ENCODE measurements at places on chromosomes 12 and 14.

DNA sequence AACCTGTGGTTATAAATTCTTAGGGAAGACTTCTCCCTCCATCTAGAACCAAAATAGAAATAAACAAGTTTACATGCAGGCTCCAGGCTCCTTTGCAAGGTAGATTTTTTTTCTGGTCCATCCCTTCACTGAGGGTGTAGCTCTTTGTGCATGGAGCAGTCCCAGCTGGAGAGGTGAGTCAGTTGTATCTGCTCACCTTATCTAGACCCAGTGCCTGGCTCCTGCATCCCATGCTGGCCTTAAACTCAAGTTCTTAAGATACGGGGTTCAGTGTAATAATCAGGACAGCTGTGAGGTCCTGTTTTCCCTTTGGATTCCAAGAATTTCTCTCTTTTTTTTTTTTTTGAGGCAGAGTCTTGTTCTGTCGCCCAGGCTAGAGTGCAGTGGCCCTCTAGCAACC is 14.8 kb downstream of the ATP6V0A2 start:
- no peak for DNase-seq

DNA sequence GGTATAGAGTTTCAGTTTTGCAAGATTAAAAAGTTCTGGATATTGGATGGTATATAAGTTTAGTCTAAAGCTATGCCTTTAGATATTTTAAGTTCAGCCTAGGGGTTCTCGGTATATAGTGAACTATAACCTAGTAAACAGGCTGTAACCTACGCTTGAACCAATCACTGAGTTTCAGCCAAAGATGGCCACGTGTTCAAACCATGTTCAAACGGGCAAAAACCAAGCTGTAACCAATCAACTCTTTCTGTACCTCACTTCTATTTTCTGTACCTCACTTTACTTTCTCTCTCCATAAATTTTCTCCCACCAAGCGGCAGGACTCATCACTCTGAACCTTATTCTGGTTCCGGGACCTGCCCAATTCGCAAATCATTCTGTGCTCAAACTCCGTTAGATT is 1.4 kb downstream of the TMBIM4 start:
- DNase-seq: no peak

DNA sequence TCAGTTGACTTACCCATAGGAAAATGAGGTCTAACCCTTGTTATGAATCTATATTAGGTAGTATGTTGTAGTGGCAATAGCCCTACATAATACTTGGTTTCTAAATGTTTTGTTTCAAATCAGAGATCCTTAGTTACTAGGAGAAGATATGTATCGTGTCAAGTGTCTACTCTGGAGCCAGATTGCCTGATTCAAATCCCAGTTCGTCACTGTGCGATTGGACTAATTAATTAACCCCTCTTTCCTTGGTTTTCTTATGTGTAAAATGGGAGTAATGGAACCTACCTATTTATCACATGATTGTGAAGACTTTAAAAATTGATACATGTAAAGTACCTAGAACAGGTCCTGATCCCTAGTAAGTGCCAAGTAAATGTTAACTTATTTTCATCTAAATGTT is 1.4 kb downstream of the LETMD1 start:
- DNase-seq: no peak

DNA sequence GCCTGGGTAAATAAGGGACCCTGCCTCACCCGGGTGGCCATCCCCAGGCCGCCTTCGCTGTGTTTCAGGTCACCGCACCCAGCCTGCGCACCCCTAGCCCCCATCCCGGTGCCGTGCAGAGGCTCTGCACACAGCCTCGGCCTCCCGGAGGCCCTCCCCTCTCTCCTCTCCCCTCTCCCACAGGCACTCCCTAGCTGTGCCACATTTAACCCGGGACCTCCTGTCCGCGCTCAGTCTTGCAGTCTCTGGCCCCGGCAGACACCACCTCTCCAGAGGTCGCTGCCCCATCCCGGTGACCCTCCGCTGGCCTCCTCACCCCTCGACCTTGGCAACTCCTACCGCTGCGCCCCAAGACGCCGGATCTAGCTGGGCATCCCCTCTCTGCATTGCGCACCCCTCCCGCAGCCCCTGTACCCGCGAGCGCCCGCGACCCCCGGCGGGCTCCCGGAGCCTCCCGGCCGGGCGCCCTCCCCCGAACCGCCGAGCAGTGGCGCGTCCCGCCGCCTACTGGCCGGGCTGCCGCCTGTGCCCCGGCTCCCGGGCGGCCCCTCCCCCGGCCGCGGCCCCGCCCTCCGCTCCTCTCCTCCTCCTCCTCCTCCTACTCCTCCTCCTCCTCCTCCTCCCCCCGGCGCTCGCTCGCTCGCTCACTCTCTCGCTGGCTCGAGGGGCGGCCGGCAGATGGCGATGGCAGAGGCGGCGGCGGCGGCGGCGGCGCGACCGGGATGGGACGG is 120.7 kb downstream of the AACS start:
- peak; percentile 79 for DNase-seq

GRCh38 chr12:75936515-75937440 is 94.8 kb downstream of the PHLDA1 start:
- DNase-seq: no peak

DNA sequence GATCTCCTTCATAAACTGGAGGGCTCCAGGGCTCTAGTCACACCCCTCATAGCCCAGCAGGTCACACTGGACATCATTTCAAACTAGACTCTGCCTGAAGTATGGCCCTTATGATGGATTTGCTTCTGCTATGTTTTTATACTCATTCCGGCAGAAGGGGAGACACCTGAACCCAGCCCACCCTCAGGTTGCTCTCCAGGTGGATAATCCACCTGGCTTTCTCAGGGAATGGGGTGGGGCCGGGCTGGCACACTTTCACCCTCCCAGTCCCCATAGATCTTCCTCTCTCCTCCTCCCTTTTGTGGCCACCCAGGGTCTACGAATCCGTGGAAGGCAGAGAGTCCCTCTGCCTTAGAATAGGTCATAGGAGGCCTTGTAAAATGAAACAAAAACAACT is 9.8 kb upstream of the KRT73 start:
- no peak for DNase-seq

DNA sequence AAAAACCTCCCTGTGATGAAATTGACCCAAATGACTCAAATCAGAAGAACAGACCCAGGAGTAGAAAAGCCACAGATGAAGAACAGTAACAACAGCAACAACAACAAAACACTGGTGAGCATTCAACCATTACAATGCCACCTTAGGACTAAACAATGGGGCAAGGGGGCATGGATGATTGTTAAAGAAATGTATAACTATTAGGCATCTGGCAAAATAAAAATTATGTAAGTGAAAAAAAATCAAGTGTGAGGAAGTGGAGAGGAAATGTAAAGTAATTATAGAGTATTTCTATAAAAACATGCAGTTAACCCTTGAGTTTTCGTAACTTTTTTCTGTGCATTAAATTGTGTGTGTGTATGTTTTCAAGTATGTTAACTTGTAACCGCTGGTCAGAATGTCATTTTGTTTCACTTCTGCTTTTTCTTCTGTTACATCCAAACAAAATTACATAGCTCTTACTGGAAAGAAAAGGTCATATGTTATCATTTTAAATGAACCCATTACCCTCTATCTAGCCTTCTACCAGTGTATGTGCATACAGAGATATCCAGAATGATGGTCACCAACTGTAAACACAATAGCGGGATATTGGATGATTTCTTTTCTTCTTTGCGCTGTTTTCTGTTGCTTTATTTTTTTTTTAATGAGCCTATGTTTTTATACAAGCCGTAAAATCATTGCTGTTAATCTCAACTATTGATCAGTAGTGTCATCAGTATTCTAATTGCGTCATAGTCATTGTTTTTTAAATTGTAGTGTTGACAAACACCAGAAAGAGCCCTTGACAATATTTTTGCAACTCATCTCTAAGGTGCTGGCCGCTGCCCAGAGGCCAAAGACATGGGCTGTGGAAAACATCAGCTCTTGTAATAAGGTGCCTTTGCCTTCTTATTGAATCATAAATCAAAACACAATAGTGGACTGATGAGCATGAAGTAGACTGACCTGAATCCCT is 170.6 kb downstream of the CRADD start:
- DNase-seq: no peak

GRCh38 chr12:5222011-5222461 is 178.4 kb downstream of the KCNA5 start:
- no peak for DNase-seq

- no peak for DNase-seq
These were observed 377.1 kb downstream of the SLC16A7 start for GRCh38 chr12:59972905-59973304.

GRCh38 chr12:89829434-89829975 is 120.9 kb upstream of the ATP2B1 start:
- no peak for DNase-seq

- DNase-seq: no peak
These were observed 32.5 kb upstream of the DUSP6 start for GRCh38 chr12:89384807-89385206.

DNA sequence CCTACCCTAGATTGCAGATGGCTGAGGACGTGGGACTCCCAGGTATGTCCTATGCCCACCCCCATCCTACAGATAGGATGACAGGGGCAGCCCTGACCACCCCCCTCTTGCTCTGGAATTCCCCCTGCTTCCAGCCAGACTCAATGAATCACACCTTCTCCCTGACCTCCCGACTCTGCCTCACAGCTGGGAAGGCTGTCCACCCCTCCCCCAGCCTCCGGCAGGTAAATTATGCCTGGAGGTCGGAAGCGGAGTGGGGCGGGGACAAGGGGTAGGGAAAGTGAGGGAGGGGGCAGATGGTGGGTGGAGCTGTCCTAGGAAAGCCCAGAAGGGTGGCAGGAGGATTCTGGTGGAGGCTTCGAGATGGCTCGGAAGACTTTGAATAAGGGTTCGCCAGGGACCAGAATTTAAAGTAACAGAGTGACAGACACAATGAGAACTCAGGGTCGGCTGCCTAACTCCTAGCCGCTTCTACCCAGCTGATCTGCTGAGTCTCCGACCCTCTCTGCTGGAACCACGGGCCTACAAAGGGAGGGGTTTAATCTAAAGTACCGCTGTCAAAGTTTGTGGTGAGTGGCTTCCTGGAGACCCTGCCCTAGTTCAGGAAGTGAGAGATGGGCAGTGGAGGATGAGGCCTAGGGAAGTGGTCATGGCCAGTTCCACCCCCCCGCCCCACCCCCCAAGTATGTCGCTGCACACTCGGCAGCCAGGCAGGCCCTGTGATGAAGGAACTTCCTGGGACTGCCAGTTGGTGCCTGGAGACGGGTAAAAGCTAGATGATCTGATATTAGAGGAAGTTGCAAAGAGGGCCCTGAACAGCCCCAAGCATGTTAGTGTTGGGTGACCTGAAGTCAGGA is 4.2 kb downstream of the PLEKHG3 start:
- DNase-seq: peak; percentile 60

- no peak for DNase-seq
These were observed 274.2 kb downstream of the TTC6 start for GRCh38 chr14:37869633-37870032.

DNA sequence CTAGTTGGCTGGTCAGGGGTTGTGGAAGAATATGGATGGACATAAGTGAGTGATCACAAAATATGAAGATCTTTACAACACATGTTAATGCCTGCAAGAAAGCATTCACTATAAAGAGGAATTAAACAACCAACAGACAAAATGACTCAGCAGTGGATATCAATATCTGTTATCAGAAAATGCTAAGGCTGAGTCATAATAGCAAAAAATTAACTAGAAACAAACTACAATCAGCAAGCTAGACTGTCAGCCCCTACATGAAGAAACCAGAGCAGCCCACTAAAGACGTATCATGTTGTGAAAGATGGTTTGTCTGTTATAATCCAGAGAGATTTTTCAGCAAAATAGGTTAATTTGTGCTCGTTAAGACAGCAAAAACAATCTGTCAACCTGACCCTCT is 472.9 kb downstream of the NELL2 start:
- DNase-seq: no peak

GRCh38 chr14:50055461-50056228 is 60.7 kb downstream of the VCPKMT start:
- no peak for DNase-seq

GRCh38 chr14:60647837-60648248 is 1.4 kb downstream of the SIX1 start:
- DNase-seq: peak; percentile 73

DNA sequence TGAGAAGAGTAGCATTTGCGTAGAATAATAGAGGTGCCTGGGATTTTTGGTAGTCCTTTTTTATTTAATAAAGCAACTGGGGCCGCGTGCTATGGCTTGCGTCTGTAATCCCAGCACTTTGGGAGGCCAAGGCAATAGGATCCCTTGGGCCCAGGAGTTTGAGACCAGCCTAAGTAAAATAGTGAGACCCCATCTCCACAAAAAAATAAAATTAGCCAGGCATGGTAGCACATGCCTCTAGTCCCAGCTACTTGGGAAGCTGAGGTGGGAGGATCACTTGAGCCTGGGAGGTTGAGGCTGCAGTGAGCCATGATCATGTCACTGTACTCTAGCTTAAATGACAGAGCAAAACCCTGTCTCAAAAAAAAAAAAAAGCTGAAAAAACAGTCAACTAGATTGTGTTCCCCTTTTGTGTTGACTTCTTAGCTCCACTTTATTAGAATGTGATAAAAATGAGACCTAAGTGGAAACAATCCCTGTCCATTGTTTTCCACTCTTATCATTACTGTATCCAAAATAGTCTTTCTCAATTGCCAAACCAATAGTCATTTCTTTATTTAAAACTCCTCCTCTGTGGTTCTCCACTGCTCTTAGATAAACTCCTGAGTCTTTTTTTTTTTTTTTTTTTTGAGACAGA is 7.4 kb downstream of the PRKCH start:
- no peak for DNase-seq

DNA sequence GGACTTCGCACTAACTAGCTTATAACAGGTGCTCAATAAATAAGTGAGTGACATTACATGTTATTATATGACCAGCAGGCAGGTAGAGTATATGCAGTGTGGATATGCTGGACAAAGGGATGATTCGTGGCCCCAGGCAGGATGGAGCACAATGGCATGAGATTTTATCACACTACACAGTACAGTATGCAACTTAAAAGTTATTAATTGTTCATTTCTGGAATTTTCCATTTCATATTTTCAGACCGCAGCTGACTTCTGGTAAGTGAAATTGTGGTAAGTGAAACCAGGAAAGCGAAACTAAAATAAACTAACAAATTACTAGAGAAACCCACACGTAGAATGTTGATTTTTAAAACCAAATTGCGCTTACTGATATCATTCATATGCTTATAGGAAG is 3.3 kb downstream of the PARP11 start:
- no peak for DNase-seq

DNA sequence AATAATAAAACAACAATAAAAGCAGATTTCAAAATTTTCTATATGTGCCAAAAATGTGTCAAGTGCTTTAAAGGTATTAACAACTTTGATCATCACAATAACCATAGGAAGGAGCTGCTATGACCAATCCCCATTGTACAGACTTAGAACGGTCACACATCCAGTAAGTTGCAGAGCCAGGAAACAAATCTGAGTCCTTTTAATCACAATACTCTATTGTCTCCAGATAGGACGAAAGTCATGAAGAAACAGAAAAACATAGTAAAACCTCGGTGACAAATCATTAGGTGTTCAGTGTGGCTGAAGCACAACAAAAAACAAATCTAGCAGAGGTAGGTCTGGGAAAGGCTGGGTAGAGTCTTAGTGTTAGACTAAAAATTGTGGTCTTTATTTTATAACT is 178.8 kb downstream of the GRIP1 start:
- no peak for DNase-seq

- DNase-seq: no peak
These were observed 49.9 kb downstream of the ITPR2 start for GRCh38 chr12:26783131-26783526.

Measured in left forelimb (tissue), 1 donor.